ENCODE measurements at places on chromosomes 1 and 21. TPM values are rescaled to one million over a fixed set of nuclear protein-coding genes. Genes with fewer than 3 reads are reported as not detected.

The TNNI3K gene
- total RNA-seq: 1.3 TPM

The HMGCS2 gene
- total RNA-seq: not detected

The YARS1 gene
- total RNA-seq: 111 TPM

The MAN1C1 gene
- 19.7 TPM for total RNA-seq

The FAM72C gene
- not detected for total RNA-seq

The OR10J1 gene
- not detected for total RNA-seq

The AVPR1B gene
- total RNA-seq: not detected

The TRAF3IP3 gene
- 12.4 TPM for total RNA-seq

The TTC24 gene
- not detected for total RNA-seq

The TSPAN1 gene
- total RNA-seq: 6.9 TPM

DNA sequence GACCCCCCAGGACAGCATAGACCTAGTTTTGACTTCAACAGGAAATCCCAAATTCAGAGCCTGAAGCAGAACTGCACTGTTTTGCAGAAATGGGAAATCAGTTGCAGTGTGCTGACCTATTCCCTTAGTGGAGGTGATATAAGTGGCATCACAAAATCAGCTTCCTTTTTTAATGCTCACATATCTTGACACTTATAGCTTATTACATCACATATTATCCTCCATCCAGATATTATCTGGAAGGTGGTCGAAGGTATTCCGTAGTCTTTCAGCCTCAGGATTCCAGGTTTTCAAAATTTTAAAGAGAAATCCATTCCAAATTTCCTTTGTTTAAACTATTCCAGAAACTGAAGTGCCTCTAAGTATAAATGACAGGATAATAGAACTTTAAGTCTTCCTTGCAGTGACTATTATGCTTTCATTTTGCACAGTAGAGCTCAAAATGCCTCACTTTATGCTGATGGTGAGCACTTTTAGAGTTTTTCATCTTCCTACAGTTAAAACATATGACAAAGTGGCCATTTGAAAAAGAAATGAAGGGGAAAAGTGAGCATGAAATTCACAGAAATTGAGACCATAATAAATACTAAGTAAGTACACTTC, 106.4 kb upstream of the DPYD start:
- no peak overlapping the region for H3K4me3 ChIP-seq
- H3K36me3 ChIP-seq: no peaks in the 10 kb centered on the region
- DNase-seq: no peak
- no peaks in the 10 kb centered on the region for H3K27me3 ChIP-seq
- H3K4me1 ChIP-seq: no peaks in the 10 kb centered on the region

- H3K27ac ChIP-seq: peak within 1 kb of the TSS; percentile 90
- peak; percentile 93 for DNase-seq
- no peaks in the 10 kb centered on the region for H3K36me3 ChIP-seq
These were observed at the start of gene S100A10 for GRCh38 chr1:151993734-151994496. Gene S100A10 (minus strand): TSS chr1:151993859. CDS start chr1:151986230, 7,629 bp downstream.

DNA sequence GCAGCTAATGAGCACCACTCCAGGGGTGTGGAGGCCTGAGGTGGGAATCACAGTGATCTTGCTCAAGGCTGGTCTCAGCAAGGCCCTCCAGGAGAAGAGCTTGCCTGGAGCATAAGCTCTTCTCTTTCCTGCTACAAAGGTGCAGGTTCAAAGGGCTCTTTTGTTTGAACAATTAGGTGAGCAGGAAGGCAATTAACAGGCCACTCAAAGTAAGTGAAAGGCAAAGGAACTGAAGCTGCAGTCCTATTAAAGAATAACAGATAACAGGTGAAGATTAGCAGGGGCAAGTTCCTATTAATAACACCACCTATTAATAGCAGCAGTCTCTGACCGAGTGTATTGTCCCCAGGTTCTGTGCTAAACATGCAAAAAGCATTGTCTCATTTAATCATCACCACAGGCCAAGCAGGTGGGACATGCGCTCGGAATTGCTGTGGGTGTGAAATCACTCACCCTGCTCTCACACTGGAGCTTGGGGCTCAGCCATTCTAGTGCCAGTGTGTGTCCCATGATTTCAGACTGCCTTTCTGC, 113.8 kb downstream of the RHOU start:
- H3K4me3 ChIP-seq: no peak overlapping the region
- no peak overlapping the region for H3K27ac ChIP-seq
- no peaks in the 10 kb centered on the region for H3K4me1 ChIP-seq
- no peaks in the 10 kb centered on the region for H3K36me3 ChIP-seq

GRCh38 chr1:147241934-147242448, 493 bp upstream of the CHD1L start:
- peak overlapping the region; percentile 95 for H3K4me3 ChIP-seq
- H3K27me3 ChIP-seq: no peaks in the 10 kb centered on the region
- peak overlapping the region; percentile 87 for H3K27ac ChIP-seq
- no peaks in the 10 kb centered on the region for H3K36me3 ChIP-seq

DNA sequence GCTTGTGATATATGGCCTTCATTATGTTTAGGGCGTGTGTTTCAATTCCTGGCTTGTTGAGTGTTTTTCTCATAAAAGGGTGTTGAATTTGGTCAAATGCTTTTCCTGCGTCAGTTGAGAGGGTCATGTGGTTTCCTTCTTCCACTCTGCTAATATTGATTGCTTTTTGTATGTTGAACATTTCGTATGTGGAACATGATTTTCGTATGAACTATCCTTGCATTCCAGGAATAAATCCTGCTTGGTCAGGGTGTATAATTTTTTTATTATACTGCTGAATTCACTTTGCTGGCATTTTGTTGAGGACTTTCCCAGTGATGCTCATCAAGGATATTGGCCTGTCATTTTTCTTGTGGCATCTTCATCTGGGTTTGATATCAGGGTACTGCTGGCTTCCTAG, 4.7 kb upstream of the ATAD3A start:
- no peaks in the 10 kb centered on the region for H3K36me3 ChIP-seq
- peaks cover 17% of the 10 kb centered on the region for H3K4me1 ChIP-seq
- no peak for DNase-seq
- no peaks in the 10 kb centered on the region for H3K27me3 ChIP-seq
- H3K27ac ChIP-seq: no peak overlapping the region

- H3K4me3 ChIP-seq: no peak overlapping the region
- H3K4me1 ChIP-seq: no peaks in the 10 kb centered on the region
- H3K27me3 ChIP-seq: no peaks in the 10 kb centered on the region
- no peaks in the 10 kb centered on the region for H3K36me3 ChIP-seq
- H3K27ac ChIP-seq: no peak overlapping the region
These were observed 38.3 kb downstream of the LRRN2 start for GRCh38 chr1:204647114-204647804.

- no peak for DNase-seq
- no peaks in the 10 kb centered on the region for H3K36me3 ChIP-seq
- no peaks in the 10 kb centered on the region for H3K4me1 ChIP-seq
- H3K27me3 ChIP-seq: no peaks in the 10 kb centered on the region
These were observed 7.6 kb upstream of the GBP4 start for GRCh38 chr1:89206373-89206772.

DNA sequence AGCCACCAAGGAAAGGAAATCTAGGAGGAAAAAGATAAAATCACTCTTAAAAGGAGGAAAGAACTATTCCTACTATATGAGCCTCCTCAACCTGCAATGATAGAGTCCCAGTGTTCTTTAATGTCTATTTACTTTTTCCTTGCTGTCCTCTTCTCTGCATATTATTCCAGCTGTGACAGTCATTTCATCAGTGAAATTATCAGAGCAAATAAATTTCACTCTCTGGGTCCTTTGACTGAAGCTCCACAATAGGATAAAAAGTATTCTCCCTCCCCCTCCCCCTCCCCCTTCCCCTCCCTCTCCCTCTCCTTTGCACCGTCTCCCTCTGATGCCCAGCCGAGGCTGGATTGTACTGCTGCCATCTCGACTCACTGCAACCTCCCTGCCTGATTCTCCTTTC, 107.5 kb upstream of the DPT start:
- no peak for DNase-seq
- no peaks in the 10 kb centered on the region for H3K36me3 ChIP-seq
- no peaks in the 10 kb centered on the region for H3K27me3 ChIP-seq
- no peak overlapping the region for H3K27ac ChIP-seq
- peaks cover 11% of the 10 kb centered on the region for H3K4me1 ChIP-seq
- H3K4me3 ChIP-seq: no peak overlapping the region

DNA sequence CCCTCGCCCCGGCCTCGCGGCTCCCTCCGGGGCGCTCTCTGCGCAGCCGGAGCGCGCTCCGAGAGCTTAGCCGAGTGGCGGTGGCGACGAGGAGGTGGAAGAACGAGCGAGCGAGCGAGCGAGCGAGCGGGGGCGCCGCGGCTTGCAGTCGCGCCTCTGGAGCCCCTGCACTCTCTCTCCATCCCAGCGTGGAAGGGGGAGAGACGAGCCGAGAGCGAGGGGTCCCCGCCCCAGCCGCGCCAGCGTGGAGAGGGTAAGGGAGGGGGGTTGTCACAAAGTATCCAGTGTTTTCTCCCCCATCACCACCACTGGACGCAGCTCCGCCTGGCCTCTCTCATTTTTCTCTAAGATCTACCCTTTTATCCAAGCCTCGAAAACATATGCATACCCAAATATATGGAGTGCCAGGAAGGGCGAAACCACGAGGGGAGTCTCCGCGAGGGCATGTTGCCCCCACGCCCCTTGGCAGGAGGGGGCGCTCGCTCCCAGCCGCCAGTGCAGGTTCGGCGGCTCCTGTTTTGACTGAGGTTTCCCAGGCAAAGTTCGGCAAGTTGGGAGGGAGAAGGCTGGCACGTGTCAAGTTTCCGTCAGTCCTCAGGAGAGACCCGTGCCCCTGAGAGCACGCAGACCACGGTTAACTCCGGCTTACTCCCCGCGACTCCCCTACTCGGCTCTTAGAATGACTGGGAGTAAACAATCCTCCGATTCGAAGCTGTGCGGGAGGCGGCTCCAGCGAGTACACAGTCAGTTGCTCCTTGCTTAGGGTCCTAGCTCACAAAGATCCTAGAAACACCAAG, 569 bp upstream of the DAB1 start:
- no peak overlapping the region for H3K27ac ChIP-seq
- peak; percentile 64 for DNase-seq
- H3K36me3 ChIP-seq: no peaks in the 10 kb centered on the region
- H3K27me3 ChIP-seq: peaks cover 61% of the 10 kb centered on the region
- H3K4me3 ChIP-seq: peak overlapping the region; percentile 19

- no peak for DNase-seq
- no peaks in the 10 kb centered on the region for H3K27me3 ChIP-seq
- peaks cover 5% of the 10 kb centered on the region for H3K36me3 ChIP-seq
- no peak overlapping the region for H3K4me3 ChIP-seq
- no peak overlapping the region for H3K27ac ChIP-seq
These were observed 38.9 kb downstream of the EIF2D start for GRCh38 chr1:206573319-206573718.
